T-helper 2 cell treated with Interferon-gamma antibody and Interleukin-4, amounts not matched to agents 5 μg/mL and 100 μg/mL, for 36 hours (primary cell): ENCODE measurements at places on chromosomes 1 and 21.

DNA sequence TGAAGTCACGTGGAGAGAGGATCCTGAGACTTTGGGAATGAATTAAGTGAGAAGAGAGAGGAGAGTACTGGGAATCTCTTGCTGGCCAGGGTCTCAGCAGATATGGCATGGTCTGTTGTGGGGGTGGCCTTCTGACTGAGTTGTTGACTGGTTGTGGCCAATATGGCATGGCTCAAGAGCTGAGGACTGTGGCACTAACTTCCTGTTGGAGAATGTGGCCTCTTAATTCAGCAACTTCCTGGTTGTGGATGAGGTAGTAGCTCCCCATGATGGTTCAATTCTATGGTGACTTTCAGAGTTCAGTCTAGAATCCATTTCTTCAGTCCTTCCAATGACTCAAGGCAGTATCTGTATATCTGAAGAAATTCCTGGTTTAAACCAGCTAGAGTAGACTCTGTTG, 44.7 kb upstream of the PAXBP1 start:
- no peaks in the 10 kb centered on the region for H3K36me3 ChIP-seq
- no peak for DNase-seq
- no peaks in the 10 kb centered on the region for H3K27me3 ChIP-seq
- no peak overlapping the region for H3K4me3 ChIP-seq
- no peaks in the 10 kb centered on the region for H3K4me1 ChIP-seq

GRCh38 chr1:78088015-78088414, 42.2 kb downstream of the GIPC2 start:
- H3K27ac ChIP-seq = no peak overlapping the region
- DNase-seq = no peak
- peaks cover 4% of the 10 kb centered on the region for H3K36me3 ChIP-seq
- no peaks in the 10 kb centered on the region for H3K4me1 ChIP-seq

- H3K4me3 ChIP-seq = no peak overlapping the region
- H3K27me3 ChIP-seq = no peaks in the 10 kb centered on the region
- peaks cover 1% of the 10 kb centered on the region for H3K4me1 ChIP-seq
Measured at GRCh38 chr1:241499910-241500309, 19.6 kb downstream of the FH start.

- H3K27me3 ChIP-seq = no peaks in the 10 kb centered on the region
- no peak overlapping the region for H3K4me3 ChIP-seq
- no peaks in the 10 kb centered on the region for H3K4me1 ChIP-seq
- no peaks in the 10 kb centered on the region for H3K36me3 ChIP-seq
- no peak for DNase-seq
Measured at GRCh38 chr21:25186273-25186672, 421.0 kb downstream of the MRPL39 start.

DNA sequence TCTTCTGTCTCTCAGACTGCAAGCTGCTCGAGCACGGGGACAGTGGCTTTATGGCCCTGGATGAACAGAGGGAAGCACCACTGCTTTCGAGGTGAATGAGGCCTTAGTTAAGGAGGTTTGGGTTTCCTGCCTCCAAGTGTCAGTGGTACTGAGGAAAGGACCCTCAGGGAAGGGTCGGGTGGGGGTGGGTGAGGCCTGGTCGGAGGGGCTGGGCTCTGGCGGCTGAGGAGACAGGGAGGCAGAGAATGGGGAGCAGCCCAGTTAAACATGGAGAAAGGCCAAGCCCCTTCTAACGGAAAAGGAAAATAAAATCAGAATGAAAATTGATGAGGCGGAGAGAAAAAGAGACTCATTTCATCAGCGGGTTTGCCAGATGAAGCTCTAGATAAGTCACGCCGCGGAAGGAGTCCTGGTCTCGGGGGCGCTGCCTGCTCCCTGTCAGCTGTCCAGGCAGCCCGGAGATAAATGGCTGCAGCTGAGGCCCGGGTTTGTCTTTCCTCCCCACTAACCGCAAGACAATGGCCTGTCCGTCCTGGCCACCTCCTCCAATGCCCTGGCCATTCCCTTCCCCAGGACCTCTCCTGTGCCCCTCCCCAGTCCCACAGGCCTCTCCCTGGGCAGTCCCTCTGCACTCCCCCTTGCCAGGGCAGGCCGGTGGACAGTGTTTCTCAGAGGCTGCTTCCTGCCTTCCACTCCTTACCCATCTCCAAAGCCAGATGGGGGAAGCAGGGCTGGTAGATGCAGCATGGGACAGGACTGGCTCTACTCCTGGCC, 55.2 kb downstream of the LRRN2 start:
- H3K27ac ChIP-seq = no peak overlapping the region
- H3K4me3 ChIP-seq = no peak overlapping the region
- no peaks in the 10 kb centered on the region for H3K36me3 ChIP-seq
- no peak for DNase-seq
- peaks cover 5% of the 10 kb centered on the region for H3K27me3 ChIP-seq
- H3K4me1 ChIP-seq = no peaks in the 10 kb centered on the region

DNA sequence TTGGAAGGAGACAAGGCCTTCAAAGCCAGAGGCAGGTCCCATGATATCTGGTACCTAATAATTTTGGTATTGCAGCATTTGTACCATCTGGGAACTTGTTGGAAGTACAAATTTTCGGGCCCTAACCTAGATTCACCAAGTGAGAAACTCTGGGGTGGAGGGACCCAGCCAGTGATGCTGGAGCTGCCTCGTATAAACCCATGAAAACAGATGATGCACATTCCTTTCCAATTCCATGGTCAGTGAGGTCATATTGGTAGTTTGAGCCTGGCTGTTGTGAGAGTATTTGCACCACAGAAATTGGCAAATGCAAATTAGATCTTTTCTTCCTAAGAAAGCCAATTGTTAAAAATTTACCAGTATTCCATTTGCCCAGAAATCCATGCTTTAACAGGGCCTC, 269.6 kb upstream of the PLXNA2 start:
- H3K27me3 ChIP-seq = no peaks in the 10 kb centered on the region
- no peak for DNase-seq
- H3K36me3 ChIP-seq = no peaks in the 10 kb centered on the region
- H3K27ac ChIP-seq = no peak overlapping the region
- H3K4me3 ChIP-seq = no peak overlapping the region
- no peaks in the 10 kb centered on the region for H3K4me1 ChIP-seq

DNA sequence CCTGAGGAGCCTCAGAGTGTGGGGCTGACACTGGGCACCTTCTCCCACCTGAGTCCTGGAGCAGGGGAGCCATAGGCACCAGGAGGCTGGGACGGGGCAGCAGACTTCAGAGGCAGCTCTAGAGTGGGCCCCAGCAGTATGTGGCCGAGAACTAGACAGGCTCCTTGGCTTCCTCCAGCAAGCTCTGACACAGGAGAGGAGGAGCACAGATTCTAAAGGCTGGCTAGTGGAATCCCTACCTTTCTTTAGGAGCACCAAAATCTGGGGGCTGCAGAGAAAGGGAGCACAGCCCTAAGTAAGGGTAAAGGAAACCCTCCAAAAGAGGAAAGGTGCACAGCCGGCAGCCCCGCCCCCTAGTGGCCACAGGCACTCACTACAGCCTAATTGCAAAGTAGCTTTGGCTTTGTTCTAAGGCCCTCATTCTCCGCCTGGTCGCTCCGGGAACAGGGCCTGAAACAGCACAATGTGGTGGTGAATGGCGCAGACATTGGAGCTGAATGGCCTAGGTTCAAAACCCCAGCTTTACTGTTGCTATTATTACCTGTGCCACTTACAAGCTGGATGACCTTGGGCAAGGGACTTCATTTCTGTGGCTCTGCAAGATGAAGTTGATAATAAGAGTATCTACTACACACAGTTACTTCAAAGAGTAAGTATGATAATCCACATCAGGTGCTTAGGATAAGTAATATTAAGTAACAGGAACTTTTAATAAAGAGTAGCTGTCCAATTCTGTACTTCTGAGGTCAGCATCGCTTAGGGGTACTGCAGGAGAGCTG, 8.8 kb upstream of the GUCA2A start:
- no peak overlapping the region for H3K4me3 ChIP-seq
- H3K4me1 ChIP-seq = no peaks in the 10 kb centered on the region
- DNase-seq = peak; percentile 54
- H3K27me3 ChIP-seq = no peaks in the 10 kb centered on the region
- peaks cover 2% of the 10 kb centered on the region for H3K36me3 ChIP-seq

DNA sequence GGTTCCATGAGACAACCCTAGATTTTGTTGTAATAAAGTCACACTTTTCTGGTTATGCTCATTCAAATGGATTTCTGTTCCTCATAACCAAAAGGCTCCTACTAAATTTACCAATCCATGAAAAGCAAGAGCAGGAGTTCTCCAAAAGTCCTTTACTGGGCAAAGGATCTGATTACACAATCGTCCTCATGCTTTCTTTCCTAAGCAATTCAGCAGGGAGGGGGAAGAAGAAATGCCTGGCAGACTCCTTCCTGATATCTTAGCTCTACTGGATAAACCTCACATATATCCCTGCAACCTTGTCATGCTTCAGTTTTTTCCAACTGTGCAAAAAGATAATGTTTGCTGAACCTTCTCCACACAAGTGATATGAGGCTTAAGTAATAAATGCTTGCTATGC, 67.6 kb upstream of the GUCA2B start:
- peaks cover 15% of the 10 kb centered on the region for H3K27me3 ChIP-seq
- no peaks in the 10 kb centered on the region for H3K36me3 ChIP-seq
- no peak overlapping the region for H3K27ac ChIP-seq
- no peaks in the 10 kb centered on the region for H3K4me1 ChIP-seq
- DNase-seq = no peak

GRCh38 chr1:247294282-247294681, 37.4 kb downstream of the ZNF496 start:
- peaks cover 2% of the 10 kb centered on the region for H3K27me3 ChIP-seq
- no peak for DNase-seq
- no peak overlapping the region for H3K27ac ChIP-seq

DNA sequence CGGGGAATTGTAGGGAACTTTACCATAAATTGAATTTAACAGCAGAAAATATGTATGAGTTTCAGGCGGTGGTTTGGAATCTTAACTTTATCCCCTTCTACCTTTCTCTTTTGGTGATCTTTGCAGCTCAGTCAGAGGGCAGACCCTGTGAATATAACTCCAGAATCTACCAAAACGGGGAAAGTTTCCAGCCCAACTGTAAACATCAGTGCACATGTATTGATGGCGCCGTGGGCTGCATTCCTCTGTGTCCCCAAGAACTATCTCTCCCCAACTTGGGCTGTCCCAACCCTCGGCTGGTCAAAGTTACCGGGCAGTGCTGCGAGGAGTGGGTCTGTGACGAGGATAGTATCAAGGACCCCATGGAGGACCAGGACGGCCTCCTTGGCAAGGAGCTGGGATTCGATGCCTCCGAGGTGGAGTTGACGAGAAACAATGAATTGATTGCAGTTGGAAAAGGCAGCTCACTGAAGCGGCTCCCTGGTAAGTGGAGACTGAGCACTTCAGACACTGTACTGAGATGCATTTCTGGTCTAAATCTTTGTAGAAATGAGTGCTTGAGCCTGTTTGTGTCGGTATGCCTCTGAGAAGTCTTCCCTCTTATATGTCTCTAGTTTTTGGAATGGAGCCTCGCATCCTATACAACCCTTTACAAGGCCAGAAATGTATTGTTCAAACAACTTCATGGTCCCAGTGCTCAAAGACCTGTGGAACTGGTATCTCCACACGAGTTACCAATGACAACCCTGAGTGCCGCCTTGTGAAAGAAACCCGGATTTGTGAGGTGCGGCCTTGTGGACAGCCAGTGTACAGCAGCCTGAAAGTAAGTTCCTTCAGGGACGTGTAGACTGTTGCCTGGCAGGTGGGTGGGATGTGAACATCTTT, 1.5 kb downstream of the CCN1 start:
- H3K27me3 ChIP-seq = peaks cover 66% of the 10 kb centered on the region
- H3K36me3 ChIP-seq = no peaks in the 10 kb centered on the region
- DNase-seq = no peak
- no peak overlapping the region for H3K27ac ChIP-seq

DNA sequence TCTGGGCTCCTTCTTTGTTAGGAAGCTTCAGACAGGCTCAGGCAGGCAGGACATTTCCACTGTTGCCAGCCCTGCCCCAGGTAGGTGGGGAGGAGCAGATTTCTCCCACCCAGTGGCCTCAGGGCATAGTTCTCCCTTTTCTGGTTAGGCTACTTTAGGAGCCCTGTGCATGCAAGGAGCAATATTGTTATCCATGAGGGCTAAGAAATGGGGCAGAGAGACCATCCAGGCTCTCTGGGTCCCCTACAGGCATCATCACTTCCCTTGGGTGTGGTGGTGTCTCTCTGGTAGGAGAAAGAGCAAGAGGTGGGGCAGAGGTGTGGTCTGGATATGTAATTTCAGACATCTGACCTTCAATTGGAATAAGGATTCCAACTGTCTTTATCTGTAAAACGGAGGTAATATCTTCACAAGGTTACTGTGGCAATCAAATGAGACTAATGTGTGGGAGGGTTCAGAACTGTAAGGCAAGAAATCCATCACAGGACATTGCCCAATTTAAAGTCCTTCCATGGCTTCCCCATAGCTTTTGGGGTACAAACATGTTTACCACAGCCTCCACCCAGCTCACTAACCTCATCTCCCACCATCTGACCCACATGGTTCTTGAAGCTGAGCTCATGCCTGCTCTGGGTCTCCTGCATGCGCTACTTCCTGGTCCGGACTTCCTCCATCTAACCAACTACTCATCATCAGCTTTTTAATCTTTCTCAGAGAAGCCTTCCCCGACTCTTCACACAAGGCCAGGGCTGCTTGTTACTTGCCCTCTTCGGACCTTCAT, 26.1 kb downstream of the PCAT6 start:
- H3K36me3 ChIP-seq = no peaks in the 10 kb centered on the region
- H3K27ac ChIP-seq = peak overlapping the region; percentile 51
- DNase-seq = no peak
- H3K4me1 ChIP-seq = peaks cover 41% of the 10 kb centered on the region

DNA sequence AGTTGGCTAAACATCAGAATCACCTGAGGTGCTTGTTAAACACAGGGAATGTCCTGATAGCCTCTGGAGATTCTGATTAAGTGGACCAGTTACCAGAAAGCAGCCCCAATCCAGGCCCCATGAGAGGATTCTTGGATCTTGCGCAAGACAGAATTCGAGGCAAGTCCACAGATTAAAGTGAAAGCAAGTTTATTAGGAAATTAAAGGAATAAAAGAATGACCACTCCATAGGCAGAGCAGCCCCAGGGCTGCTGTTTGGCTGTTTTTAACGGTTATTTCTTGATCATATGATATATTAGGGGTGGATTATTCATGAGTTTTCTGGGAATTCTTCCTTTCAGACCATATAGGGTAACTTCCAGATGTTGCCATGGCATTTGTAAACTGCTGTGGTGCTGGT, 176.2 kb downstream of the ROR1 start:
- no peaks in the 10 kb centered on the region for H3K27me3 ChIP-seq
- H3K4me1 ChIP-seq = no peaks in the 10 kb centered on the region
- no peak overlapping the region for H3K4me3 ChIP-seq
- DNase-seq = no peak
- no peaks in the 10 kb centered on the region for H3K36me3 ChIP-seq

- no peak overlapping the region for H3K27ac ChIP-seq
- H3K4me3 ChIP-seq = no peak overlapping the region
- H3K27me3 ChIP-seq = peaks cover 11% of the 10 kb centered on the region
- H3K4me1 ChIP-seq = no peaks in the 10 kb centered on the region
Measured at GRCh38 chr1:158002022-158002630, 8.7 kb downstream of the KIRREL1 start.

DNA sequence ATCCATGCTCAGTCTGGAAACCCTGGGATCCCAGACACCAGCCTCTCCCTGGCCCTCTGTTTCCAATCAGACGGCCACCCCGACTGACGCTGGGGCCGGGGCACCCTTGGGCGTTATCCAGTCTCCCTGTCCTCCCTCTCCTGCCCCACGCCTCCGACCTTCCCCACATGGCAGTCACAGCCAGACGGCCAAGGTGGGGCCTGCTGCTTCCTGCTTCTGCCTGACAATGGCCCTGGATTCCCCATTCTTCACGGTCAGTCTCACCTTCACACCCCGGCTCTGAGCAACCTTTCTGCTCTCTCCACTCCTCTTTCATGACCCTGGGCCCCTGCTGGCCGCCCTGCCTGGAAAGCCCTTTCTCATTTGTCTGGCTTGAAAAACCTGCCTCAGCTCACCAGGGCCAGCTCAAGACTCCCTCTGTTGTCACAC, 6.6 kb downstream of the GNG4 start:
- peaks cover 31% of the 10 kb centered on the region for H3K4me1 ChIP-seq
- DNase-seq = no peak
- peaks cover 27% of the 10 kb centered on the region for H3K27me3 ChIP-seq
